ENCODE measurements at places on chromosomes 2 and 18.

- DNase-seq: no peak
These were observed 217.1 kb downstream of the DYSF start for GRCh38 chr2:71670430-71670795.

GRCh38 chr2:30254685-30255001 lies 23.3 kb downstream of the LBH start:
- no peak for DNase-seq

DNA sequence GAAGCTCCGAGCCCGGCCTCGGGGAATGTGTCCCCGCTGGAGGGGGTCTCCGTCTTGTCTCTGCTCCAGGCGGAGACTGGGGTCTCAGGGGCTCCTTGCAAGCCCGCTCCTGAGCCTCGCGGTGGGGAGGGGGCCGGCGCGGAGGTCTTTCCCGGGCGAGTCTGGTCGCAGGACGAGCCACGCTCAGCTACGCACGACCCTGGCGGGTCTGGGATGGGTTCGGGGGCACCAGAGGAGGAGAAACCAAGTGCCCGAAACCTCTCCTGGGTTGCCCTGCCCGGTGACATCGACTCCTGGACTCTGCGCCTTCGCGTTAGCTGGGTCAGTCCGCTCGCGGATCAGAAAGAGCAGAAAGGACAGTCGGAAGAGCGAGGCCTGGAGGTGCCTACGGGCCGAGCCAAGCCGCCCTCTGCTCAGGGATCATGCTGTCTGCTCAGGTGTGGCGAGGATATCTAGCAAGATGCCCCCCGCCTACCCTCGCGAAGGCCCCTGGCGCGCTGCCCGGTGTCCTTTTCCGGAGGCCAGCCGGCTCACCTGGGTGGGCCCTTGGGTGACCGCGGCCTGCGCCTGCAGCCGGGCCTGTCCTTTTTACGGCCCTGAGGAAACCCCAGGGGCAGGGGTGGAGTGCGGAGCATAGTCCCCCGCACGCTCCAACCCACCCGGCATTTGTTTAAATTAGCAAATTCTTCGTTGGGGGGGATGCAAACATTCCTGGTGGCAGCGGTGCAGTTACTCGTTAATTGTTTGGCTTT lies 58.7 kb downstream of the SNORC start:
- no peak for DNase-seq

DNA sequence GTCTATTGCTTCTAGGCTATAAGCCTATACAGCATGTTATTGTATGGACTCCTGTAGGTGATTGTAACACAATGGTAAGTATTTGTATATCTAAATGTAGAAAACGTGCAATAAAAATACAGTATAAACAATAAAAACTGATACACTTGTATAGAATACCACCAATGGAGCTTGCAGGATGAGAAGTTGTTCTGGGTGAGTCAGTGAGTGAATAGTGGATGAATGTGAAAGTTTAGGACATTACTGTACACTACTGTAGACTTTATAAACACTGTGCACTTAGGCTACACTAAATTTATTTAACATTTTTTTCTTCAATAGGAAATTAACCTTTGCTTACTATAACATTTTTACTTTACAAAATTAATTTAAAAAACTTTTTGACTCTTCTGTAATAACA lies 679.2 kb upstream of the ZNF804A start:
- DNase-seq: no peak

GRCh38 chr2:135745545-135745944 lies 3.9 kb downstream of the UBXN4 start:
- peak; percentile 74 for DNase-seq

DNA sequence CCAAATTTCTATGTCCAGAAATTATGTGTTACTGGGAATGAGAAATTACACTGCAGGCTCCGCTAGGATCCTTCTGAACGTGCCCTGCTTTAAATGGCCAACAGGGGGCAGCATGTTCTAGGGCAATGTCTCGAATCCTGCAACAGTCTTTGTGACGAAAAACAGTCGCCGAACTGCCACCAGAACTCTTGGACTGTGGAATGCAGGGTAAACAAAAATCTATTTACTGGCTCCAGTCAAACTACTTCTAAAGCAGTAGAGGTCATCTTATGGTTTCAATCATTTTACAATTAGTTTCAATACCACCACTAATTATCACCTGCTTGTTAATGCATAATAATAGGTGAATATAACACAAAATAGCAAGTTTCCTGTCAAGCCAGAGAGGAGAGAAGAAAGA lies 9.8 kb upstream of the ZNF397 start:
- peak; percentile 59 for DNase-seq

DNA sequence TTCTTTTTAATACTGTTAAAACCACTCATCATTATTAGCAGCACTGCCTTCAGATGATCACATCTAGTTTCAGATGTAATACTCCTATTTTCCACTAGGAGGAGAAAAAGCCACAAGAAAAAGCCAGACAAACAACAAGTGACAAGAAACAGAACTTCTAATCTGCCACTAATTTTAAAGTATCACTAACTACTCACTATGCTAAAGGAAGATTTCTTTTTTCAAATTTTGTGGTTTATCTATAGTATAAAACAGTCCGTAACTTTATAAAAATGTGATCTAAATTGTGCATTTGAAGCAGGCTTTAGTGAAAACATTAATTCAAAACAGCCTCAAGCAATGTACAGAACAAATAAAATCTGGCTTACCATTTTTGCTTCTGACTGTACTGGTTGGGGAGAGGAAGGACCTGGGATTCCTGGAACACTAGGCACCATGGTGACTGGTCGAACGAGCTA lies 56.8 kb downstream of the ATF2 start:
- peak; percentile 19 for DNase-seq

GRCh38 chr18:49677081-49677480 lies 115.2 kb downstream of the LIPG start:
- no peak for DNase-seq

GRCh38 chr2:191885098-191885497 lies 38.2 kb upstream of the CAVIN2 start:
- DNase-seq: no peak

GRCh38 chr18:73045037-73045436 lies 177.2 kb upstream of the NETO1 start:
- no peak for DNase-seq

- DNase-seq: no peak
These were observed 131.8 kb upstream of the HS6ST1 start for GRCh38 chr2:128450211-128451024.

Data from hepatic stellate cell (primary cell).